Muscle of leg (tissue), 16 donors: ENCODE measurements at places on chromosomes 12 and 14. TPM values are rescaled to one million over a fixed set of nuclear protein-coding genes. Genes with fewer than 3 reads are reported as not detected.

DNA sequence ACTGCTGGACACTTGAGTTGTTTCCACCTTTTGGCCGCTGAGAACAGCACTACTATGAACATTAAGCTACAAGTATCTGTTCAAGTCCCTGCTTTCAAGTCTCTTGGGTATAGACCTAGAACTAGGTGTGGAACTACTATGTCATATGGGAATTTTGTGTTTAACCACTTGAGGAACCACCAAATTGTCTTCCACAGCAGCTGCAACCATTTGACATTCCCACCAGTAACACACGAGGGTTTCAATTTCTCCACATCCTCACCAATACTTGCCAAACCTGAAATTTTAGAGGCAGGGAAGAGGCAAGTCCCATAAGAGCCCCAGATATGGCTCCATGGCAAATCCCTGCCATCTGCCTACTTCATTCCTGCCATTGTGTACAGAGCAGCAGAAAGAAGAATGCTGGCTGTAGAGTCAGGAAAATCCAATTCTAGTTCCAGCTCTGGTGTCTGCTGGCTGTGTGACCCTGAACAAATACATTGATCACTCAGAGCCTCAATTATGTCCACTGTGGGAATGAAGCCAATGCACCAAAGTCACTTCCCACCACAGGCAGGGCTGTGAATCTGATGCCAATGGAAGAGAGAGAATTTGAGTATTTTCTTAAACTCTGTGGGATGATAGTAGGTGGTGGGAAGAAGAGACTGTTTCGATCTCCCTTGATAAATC is 17.8 kb downstream of the PITPNM2 start:
- no peak for DNase-seq

The OR6C74 gene
- total RNA-seq, result not detected

The MSRB3 gene
- total RNA-seq, result 37.9 TPM

DNA sequence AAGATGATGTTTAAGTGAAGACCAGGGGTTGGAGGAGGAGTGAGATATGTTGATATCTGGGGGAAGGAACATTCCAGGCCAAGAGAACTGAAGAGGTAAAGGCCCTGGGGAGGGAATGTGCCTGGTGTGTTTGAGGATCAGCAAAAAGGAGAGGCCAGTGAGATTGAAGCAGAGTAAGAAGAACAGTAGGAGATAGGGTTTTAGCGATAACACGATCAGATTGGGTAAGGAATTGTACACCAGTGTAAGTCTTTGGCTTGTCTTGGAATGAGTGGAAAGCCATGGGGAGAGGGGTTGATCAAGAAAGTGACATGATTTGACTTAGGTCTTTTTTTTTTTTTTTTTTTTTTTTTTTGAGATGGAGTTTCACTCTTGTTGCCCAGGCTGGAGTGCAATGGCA is 4.8 kb downstream of the TROAP start:
- DNase-seq, result no peak

The ZFC3H1 gene
- total RNA-seq, result 25.9 TPM

- DNase-seq, result no peak
Measured at GRCh38 chr12:78767264-78767981, 97.2 kb upstream of the SYT1 start.

The DPF3 gene
- 1.3 TPM for total RNA-seq

DNA sequence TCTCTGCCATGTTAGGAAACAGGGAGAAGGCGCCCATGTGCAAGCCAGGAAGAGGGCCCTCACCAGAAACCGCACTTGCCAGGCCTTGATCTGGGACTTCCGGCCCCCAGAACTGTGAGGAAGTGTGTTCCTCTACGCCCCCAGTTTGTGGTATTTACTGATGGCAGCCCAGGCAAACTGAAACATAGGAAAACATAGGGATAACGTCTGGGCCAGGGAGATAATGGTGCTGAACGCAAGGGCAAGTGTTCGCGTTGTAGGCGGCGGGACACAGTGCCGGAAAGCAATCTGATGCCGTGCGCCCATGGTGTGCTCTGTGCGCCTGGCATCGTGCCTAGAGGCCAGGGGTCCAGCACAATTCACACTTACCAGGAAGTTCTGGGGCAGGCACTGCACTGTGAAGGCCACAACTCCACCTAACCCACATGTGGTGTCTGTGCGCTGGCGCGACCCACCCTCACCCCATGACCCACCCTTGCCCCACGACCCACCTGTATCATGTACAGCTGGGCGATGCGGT is 53.6 kb downstream of the ARL6IP4 start:
- DNase-seq, result no peak

DNA sequence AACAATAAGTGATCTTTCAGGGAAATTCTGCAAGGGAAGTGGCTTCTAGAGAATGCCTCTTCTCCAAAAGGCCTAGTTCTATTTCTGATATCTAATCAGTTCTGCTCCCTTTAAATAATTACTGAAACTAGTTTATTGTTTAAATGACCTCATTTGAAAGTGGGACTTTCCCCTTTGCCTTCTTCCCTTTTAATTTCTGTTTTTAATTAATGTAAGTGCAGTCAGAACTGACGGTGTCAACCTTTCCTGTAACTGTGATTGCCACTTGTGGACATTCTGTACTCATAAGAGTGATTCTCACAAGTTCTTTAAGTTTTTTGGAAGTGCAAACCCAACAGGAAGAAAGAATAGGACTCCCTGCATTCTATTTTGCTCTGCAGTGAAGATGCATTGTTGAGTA is 265.3 kb upstream of the PLEKHG7 start:
- DNase-seq, result no peak

- no peak for DNase-seq
Measured at GRCh38 chr12:132173135-132174014, 29.1 kb downstream of the NOC4L start.

DNA sequence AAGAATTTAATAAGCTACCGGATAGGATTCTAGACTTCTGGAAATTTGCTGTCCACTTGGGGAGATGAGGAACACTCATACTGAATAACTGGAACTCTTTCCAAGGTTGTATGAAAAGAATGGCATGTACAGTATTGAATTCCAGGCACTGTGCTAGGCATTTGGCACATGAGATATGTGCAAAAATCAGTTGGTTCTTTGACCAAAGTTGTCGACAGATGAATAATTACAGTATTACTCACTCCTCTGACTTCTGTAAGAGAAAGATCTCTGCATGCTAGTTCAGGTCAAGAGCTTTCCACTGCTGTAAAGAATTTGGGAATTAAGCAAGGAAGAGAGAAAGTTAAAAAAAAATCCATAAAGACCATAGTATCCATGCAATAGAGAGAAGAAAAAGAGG is 764.7 kb downstream of the BCL11B start:
- DNase-seq, result no peak

DNA sequence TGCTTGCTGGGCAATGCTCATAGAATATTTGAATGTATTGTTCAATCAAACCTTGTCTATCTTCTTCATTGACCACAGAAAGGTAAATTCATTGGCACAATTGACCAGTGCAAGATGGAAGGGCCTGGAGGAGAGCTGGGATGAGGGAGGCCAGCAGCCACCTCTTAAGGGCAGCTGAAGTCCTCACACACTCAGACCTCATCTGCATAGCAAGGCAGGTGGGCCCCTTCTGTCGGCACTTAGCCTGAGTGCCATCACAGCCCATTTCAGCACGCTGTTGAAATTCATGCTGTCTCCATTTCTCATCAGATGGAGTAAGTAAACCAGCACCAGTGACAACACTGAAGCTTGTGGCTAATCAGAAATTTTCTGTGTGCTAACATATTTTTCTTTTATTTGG is 25.4 kb upstream of the HMGA2 start:
- DNase-seq, result no peak

The PTGER2 gene
- 1.4 TPM for total RNA-seq

The SDSL gene
- 0.53 TPM for total RNA-seq

- peak; percentile 52 for DNase-seq
Measured at GRCh38 chr12:104964167-104964855, 6.2 kb upstream of the SLC41A2 start.

The KERA gene
- total RNA-seq, result 223 TPM

The AJUBA gene
- 30.5 TPM for total RNA-seq

The KRT6C gene
- not detected for total RNA-seq

DNA sequence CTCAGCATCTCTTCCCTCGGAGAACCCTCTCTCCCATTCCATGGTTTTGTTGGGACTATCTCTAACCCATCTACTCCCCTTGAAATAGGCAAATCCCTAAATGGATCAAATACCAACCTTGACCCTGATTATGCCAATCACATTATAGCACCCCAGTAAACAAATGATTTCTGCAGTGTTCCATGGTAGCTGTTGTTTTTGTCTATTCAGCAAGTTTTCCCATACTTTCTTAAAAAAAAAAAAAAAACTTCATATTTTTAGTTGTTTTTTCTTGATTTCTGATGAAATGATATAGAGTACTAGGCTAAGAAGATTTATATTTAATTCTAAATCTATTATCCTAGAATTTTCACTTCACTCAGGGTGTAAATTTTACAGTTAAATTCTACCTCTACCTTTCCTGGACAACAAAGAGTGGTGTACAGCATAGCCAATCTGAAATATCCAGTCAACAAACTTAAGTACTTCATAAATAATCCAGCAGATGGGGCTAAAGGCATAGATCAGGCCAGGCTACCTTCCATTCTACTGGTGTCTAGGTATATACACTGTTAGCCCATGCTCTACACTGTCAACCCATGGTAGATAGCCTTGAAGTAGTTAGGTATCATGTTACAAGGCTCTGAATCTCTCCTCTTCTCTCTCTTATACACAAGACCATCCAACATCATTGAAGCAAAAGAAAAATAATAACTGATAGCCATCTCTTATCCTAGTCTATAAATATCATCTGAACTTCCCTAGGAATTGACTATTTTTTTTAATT is 82.2 kb downstream of the PLEKHG7 start:
- peak; percentile 62 for DNase-seq

DNA sequence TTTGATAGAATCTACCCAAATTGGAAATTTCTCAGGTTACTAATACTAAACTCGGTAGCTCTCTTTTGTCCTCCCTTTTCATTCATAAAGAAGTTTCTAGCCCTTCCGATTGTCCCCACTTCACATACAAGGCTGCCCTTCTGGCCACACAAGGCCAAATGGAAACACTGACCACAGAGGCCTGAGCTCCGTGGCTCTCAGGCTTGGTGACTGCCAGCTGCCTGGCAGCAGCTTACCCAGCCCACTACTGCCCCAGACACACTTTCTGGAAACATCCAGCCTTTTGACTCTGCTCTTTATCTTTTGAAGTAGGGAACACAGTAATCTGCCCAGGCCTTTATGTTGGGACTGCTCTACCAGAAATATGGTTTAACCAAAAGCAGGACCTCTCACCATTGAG is 167.2 kb downstream of the GCH1 start:
- DNase-seq, result peak; percentile 65

DNA sequence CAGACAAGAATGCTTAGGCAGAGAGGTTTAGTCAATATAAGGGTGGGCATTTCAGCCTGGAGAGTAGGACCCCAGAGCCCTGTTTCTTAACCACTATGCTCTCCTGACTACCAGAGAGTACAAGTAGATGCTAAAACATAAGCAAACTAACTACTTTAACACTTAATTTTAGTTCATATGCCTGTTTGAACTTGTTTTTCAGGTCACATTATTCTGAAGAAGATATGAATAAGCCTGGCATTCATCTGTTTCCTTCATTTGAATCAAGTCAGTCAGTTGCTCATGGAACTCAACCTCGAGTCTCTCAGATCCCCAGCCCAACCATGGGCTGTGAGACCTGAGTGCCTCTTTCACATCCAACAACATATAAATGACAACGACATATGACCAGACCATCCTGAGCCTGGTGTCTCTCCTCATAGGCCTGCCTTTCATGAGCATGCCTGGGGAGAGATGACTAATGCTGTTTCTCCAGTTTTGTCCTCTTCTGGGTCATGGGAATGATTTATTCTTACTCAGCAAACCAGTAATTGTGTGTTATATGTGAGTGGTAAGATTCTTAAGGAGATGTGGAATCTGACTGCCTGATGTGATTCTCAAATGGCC is 251.1 kb upstream of the BTG1 start:
- DNase-seq, result peak; percentile 33

GRCh38 chr12:32501835-32502333 is 102.5 kb downstream of the FGD4 start:
- peak; percentile 89 for DNase-seq

- no peak for DNase-seq
Measured at GRCh38 chr12:68828672-68829068, 20.7 kb downstream of the MDM2 start.

DNA sequence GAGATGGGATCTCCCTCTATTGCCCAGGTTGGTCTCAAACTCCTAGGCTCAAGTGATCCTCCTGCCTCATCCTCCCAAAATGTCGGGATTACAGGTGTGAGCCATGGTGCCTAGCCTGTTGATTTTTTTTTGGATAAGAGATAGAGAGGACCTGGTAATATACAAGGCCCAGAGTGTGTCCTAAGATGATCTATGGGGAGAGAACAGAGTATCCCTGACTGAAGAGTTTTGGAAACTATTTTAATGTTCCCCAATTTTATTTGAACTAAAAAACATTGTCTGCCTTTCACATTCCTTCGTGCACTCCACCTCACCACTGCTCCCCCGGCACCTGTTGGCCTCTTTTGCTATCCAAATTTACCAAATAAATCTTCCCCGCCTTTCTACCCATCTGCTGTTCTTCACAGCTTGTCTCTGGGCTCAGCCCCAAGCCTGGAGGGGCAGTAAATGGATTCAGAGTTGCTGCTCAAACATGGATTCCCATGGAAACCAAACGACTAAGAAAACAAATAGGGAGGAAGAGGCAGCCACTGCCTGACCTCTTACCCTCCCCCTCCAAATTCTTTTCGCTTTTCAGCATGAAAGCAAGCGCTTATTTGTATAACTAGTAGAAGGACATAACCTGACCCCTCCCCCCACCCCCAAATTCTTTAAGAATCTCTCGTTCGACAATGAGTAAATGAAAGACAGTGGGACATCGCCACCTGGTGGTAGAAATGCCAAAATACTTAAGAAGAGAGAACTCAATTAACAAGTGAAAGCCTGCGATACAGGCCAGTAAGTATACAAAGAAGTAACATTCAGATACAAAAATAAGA is 22.6 kb downstream of the OR10G3 start:
- DNase-seq, result peak; percentile 97

The PRH2 gene
- not detected for total RNA-seq

The WSCD2 gene
- 3.7 TPM for total RNA-seq

DNA sequence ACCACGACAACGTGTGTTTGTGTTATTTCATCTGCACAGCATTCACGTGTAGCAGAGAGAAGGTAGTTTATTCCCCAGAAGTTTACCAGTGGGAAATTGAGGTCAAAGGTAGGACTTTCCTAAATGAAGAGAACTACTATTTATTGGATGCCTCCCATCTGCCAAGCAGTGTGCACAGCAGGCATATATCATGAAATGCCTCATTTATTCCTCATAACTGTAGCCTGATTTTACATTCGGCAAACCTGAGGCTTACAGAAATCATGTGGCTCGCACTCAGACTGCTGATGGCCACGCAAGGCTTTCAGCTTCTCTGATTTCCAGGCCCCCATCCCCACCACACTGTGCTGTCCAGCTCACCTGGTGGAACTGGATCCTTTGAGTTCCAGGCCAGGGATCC is 33.5 kb downstream of the NTF3 start:
- no peak for DNase-seq
